Activated CD4-positive, alpha-beta T cell treated with anti-CD3 and anti-CD28 coated beads, Interleukin-2, amount 10 ng/mL, durations not matched to agents 24 days and 14 days (primary cell): ENCODE measurements at places on chromosomes 6 and 20. TPM values are rescaled to one million over a fixed set of nuclear protein-coding genes. Genes with fewer than 3 reads are reported as not detected.

The NR2E1 gene
- total RNA-seq = not detected in 2 replicates

The HCRTR2 gene
- not detected in 2 replicates for total RNA-seq

The CLPSL2 gene
- not detected in 2 replicates for total RNA-seq

The GLP1R gene
- 0.09 TPM in 2 replicates for total RNA-seq
